Naive thymus-derived CD8-positive, alpha-beta T cell (primary cell): ENCODE measurements at places on chromosomes 1 and 21. TPM values are rescaled to one million over a fixed set of nuclear protein-coding genes. Genes with fewer than 3 reads are reported as not detected.

- no peaks in the 10 kb centered on the region for H3K27me3 ChIP-seq
- H3K4me3 ChIP-seq, result no peak overlapping the region
- no peak overlapping the region for H3K27ac ChIP-seq
- H3K36me3 ChIP-seq, result peaks cover 12% of the 10 kb centered on the region
Measured at GRCh38 chr1:230123280-230124185, 56.5 kb downstream of the GALNT2 start.

- H3K27ac ChIP-seq, result peak overlapping the region; percentile 78
- H3K27me3 ChIP-seq, result no peaks in the 10 kb centered on the region
- H3K4me3 ChIP-seq, result no peak overlapping the region
- peak; percentile 19 for DNase-seq
Measured at GRCh38 chr1:225460021-225460736, 32.3 kb upstream of the LBR start.

- no peak overlapping the region for H3K27ac ChIP-seq
- no peaks in the 10 kb centered on the region for H3K36me3 ChIP-seq
- no peak overlapping the region for H3K4me3 ChIP-seq
- no peak for DNase-seq
- no peaks in the 10 kb centered on the region for H3K27me3 ChIP-seq
Measured at GRCh38 chr1:63877021-63877767, 103.4 kb downstream of the ROR1 start.

- no peak overlapping the region for H3K4me3 ChIP-seq
- H3K27ac ChIP-seq, result no peak overlapping the region
- H3K36me3 ChIP-seq, result no peaks in the 10 kb centered on the region
- DNase-seq, result no peak
- H3K4me1 ChIP-seq, result no peaks in the 10 kb centered on the region
Measured at GRCh38 chr1:78892260-78892840, 114.2 kb downstream of the ADGRL4 start.

GRCh38 chr21:42755766-42756579 is 102.6 kb downstream of the PDE9A start:
- H3K27ac ChIP-seq, result no peak overlapping the region
- H3K4me1 ChIP-seq, result no peaks in the 10 kb centered on the region
- peaks cover 15% of the 10 kb centered on the region for H3K36me3 ChIP-seq

- H3K4me3 ChIP-seq, result no peak overlapping the region
- H3K36me3 ChIP-seq, result no peaks in the 10 kb centered on the region
- H3K27ac ChIP-seq, result no peak overlapping the region
- no peak for DNase-seq
- H3K4me1 ChIP-seq, result no peaks in the 10 kb centered on the region
Measured at GRCh38 chr1:234748066-234748465, 138.1 kb upstream of the IRF2BP2 start.

- no peak for DNase-seq
- no peak overlapping the region for H3K27ac ChIP-seq
- no peaks in the 10 kb centered on the region for H3K27me3 ChIP-seq
- peaks cover 46% of the 10 kb centered on the region for H3K36me3 ChIP-seq
- H3K4me3 ChIP-seq, result peak overlapping the region; percentile 71
Measured at GRCh38 chr1:226665505-226666163, 73.4 kb downstream of the ITPKB start.

GRCh38 chr1:171566467-171566866 is 55.6 kb upstream of the MYOCOS start:
- no peak overlapping the region for H3K4me3 ChIP-seq
- no peak for DNase-seq
- H3K27ac ChIP-seq, result no peak overlapping the region
- no peaks in the 10 kb centered on the region for H3K27me3 ChIP-seq
- peaks cover 58% of the 10 kb centered on the region for H3K36me3 ChIP-seq

DNA sequence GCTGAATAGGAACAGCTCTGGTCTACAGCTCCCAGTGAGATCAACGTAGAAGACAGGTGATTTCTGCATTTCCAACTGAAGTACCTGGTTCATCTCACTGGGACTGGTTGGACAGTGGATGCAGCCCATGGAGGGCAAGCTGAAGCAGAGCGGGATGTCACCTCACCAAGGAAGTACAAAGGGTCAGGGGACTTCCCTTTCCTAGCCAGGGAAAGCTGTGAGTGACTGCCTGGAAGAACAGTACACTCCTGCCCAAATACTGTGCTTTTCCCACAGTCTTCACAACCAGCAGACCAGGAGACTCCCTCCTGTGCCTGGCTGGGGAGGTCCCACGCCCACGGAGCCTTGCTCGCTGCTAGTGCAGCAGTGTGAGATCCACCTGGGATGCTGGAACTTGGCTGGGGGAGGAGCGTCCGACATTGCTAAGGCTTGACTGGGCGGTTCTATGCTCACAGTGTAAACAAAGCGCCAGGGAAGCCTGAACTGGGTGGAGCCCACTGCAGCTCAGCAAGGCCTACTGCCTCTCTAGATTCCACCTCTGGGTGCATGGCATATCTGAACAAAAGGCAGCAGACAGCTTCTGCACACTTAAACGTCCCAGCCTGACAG is 14.7 kb downstream of the CR1L start:
- no peaks in the 10 kb centered on the region for H3K4me1 ChIP-seq
- H3K36me3 ChIP-seq, result peaks cover 2% of the 10 kb centered on the region
- no peak overlapping the region for H3K4me3 ChIP-seq
- H3K27ac ChIP-seq, result no peak overlapping the region

GRCh38 chr1:175644018-175644417 is 99.4 kb downstream of the TNR start:
- no peaks in the 10 kb centered on the region for H3K4me1 ChIP-seq
- H3K4me3 ChIP-seq, result no peak overlapping the region
- no peaks in the 10 kb centered on the region for H3K36me3 ChIP-seq

DNA sequence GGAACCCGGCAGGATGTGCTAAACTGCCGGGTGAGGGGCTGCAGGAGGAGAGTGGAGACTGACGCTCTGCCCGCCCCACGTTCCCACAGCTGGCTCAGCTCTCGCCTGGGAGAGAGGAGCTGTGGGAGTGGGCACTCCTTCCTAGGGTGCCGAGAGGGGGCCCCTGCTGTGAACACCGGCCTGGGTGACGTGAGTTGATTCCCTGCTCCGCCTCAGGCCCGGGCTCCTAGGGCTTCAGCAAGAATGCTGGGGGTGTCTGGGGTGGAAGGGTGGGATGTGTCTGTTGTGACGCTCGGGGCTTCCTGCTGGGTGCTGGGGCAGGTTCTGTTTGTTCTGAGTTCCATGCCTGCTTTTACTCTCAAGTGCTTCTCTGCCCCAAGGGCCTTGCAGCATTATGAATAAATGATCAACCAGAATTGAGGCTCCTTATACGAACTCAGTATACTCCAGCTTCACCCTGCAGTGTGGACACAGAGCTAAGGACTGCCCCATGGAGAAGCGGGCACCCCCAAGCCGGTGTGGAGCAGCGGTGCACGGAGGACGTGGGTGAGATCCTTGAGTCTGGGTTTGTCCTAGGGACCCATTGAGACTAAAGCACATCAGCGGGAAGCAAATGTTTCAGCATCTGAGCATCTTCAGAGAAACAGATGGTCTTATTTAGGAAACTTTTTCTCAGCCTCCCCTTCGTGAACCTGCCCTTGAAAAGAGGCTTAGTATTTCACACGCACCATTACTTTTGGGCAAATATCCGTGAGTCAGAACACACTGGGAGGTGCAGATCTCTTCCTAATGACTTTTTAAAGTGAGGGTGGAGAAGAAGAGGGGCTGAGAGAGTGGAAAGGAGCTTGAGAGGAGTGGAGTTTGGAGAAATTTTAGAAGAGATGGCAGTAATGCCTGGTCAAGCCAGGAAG is 41.7 kb downstream of the SYT6 start:
- H3K27me3 ChIP-seq, result no peaks in the 10 kb centered on the region
- H3K27ac ChIP-seq, result no peak overlapping the region
- DNase-seq, result no peak
- no peaks in the 10 kb centered on the region for H3K36me3 ChIP-seq
- H3K4me3 ChIP-seq, result no peak overlapping the region

GRCh38 chr1:18882486-18882885 is 19.9 kb downstream of the ALDH4A1 start:
- no peak overlapping the region for H3K4me3 ChIP-seq
- no peak for DNase-seq
- H3K27me3 ChIP-seq, result no peaks in the 10 kb centered on the region
- H3K27ac ChIP-seq, result no peak overlapping the region
- no peaks in the 10 kb centered on the region for H3K36me3 ChIP-seq

DNA sequence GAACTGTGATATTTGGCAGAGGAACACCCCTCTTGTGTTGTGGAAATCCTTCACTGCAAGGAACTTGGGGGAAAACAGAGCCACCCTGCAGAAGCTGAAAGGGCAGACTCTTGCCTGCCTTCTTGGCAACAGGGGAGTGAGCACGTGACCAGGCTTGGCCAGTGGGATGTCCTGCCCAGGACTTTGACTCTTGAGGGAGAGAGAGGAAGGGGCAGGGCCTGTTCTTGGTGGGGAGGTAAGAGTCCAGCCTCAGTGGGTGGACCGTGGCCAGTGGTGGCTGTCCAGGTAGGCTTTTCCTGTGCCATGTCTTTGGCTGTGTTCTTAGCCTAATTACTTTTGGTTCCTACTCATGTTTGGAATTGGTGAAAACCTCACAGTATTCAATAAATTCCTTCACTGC is 8.6 kb upstream of the AK2 start:
- H3K4me1 ChIP-seq, result peaks cover 3% of the 10 kb centered on the region
- no peak overlapping the region for H3K4me3 ChIP-seq
- H3K36me3 ChIP-seq, result no peaks in the 10 kb centered on the region
- no peaks in the 10 kb centered on the region for H3K27me3 ChIP-seq

The HTR6 gene
- not detected for total RNA-seq

The OR6N1 gene
- not detected for total RNA-seq
